ENCODE measurements at places on chromosomes 4 and X.

DNA sequence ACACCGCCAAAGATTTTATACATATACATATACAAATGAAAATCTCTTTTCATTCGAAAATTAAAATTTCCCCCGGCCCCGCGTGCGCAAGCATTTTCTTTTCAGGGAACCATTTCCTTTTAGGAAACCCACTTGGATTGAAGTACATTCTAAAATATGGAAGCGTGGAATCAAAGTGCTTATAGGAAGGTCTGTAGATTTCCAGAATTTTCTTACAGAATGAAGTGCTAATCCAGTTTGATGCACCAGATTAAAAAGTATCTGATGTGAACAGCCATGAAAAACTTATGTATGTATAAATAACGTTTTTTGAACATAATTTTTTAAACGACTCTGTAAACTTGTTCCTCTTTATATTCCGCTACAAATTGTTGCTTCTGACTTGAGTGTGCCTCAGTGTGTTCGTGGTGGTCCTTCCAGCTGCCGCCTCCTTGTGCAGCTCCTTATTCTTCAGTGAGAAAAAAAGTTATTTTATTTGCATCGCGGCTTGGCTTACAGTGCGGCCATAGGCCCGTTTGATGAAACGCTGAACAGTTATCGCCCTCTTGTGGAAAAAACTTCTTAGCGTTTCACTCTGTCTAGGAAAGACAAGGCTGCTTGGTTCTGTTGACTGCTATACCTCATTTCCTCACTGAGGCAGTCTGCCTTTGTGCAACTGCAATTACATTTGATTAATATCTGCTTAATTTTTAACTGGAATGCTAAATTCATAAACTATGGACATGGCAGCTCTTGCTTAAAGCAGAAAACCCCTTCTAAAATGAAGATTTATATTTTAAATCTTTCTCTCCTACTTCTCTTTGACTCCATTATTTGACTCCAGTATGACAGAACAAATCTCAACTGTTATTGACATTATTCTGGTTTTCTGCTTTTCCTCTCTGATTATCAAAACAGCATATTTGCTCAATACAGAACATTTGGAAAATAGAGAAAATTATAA, 4.7 kb upstream of the NKX6-1 start:
- DNase-seq = peak; percentile 57

DNA sequence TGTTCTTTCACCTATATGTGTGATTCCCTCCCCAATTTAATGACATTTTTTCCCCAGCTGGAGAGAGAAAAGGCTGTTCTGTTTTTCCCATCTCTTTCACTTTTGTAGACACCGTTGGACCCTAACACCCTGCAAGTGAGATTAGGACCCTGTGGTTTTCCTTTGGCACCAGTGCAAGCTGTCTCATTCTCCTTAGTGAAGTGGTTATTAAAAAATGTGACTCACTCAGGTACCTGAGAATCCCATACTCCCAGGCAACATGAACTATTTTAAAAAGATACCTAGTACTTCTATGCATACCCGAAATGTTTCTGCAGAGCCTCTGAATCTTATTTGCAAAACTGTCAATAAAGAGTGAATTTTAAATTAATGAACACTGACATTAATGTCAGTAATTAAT, 175.7 kb upstream of the TBC1D9 start:
- no peak for DNase-seq

- peak; percentile 77 for DNase-seq
These were observed 571.1 kb upstream of the DIPK2B start for GRCh38 chrX:45771560-45772340.

DNA sequence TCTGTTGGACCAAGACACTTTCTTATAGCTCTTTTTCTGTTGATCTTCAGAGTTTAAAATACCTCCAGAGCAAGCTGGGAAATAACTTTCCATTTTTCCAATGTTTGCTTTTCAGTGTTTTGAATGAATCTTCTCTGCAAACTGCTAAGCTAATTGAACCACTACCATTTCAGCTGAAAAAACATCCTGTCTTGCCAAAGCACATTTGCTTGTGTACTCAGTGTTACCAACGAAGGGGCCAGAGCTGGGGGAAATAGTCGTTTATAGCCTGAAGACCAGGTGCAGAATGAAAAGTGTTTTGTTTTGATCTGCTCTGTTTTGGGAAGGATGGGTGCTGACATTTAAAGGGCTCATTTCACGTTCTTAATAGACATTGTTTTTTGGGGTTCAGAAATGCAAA, 88.4 kb upstream of the CLNK start:
- no peak for DNase-seq
